Heart right ventricle (tissue), 16 donors: ENCODE measurements at places on chromosomes 6 and 20. TPM values are rescaled to one million over a fixed set of nuclear protein-coding genes. Genes with fewer than 3 reads are reported as not detected.
A peak's percentile ranks its signal among the peaks of the same experiment; 100 is the strongest.

GRCh38 chr6:125201961-125202729 is 48.6 kb downstream of the TPD52L1 start:
- DNase-seq = no peak

GRCh38 chr20:61373956-61374545 is 122.0 kb downstream of the CDH4 start:
- no peak for DNase-seq

- peak; percentile 55 for DNase-seq
Measured at GRCh38 chr6:159953091-159953601, 15.7 kb upstream of the IGF2R start.

CLVS2 gene
- total RNA-seq = 0.35 TPM

GHRH gene
- total RNA-seq = not detected

- DNase-seq = no peak
Measured at GRCh38 chr6:32941214-32941768, 463 bp upstream of the HLA-DMB start.

- no peak for DNase-seq
Measured at GRCh38 chr20:17316316-17317038, 89.6 kb downstream of the PCSK2 start.

SLC17A1 gene
- total RNA-seq = not detected
